ENCODE measurements at places on chromosomes 7 and 10. TPM values are rescaled to one million over a fixed set of nuclear protein-coding genes. Genes with fewer than 3 reads are reported as not detected.

GRCh38 chr10:67539312-67539711 is 156.7 kb downstream of the CTNNA3 start:
- no peak for DNase-seq

DNA sequence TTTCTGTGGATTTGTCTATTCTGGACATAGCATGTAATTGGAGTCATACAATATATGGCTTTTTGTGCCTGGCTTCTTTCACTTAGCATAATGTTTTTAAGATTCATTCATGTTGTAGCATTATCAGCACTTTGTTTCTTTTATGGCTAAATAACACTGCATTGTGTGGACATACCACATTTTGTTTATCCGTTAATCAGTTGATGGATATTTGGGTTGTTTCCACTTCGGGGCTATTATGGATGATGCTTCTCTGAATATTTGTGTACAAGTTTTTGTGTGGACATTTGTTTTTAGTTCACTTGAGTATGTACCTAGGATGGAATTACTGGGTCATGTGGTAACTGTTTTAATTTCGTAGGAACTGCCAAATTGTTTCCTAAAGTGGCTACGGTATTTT is 6.4 kb downstream of the LCOR start:
- no peak for DNase-seq

- no peak for DNase-seq
Observed at GRCh38 chr10:118983263-118983662, 46.3 kb upstream of the NANOS1 start.

The CALCR gene
- not detected for total RNA-seq

The EEPD1 gene
- total RNA-seq = 0.76 TPM

The SBDS gene
- 63.9 TPM for total RNA-seq

All from activated CD8-positive, alpha-beta T cell treated with anti-CD3 and anti-CD28 coated beads for 36 hours (primary cell).